ENCODE measurements at places on chromosomes 3 and 15.

DNA sequence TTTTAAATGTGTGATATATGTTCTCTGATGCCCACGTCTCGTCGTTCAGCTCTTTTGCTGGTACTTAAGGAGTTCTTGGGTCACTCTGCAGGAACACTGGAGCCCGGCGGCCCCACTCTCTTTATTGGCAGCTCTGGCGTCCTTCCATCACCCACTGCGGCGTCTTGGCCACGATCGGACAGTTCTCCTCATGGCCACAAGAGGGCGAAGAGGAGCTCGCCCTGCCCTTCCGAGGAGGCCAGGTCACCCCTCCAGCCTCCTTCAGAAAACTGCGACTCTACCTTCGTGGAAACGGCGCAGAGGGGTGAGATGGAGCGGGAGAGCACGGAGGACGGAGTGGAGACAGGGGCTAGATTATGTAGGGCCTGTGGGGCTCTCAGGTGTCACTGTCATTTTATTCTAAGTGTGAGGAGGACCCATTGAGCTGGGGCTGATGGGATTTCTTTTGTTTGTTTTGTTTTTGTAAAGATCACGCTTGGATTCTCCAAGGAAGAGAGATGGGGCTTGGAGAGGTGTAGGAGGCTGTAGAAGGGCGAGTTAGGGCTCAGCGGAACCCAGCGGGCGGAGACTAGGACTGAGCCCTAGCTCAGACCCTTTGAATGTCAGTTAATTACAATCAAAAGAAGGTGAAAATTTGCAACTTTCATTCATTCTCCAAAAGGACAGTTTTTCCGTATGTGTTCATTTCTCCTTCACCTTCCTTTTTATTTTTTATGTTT lies 28.0 kb upstream of the GABRA5 start:
- no peak for DNase-seq

DNA sequence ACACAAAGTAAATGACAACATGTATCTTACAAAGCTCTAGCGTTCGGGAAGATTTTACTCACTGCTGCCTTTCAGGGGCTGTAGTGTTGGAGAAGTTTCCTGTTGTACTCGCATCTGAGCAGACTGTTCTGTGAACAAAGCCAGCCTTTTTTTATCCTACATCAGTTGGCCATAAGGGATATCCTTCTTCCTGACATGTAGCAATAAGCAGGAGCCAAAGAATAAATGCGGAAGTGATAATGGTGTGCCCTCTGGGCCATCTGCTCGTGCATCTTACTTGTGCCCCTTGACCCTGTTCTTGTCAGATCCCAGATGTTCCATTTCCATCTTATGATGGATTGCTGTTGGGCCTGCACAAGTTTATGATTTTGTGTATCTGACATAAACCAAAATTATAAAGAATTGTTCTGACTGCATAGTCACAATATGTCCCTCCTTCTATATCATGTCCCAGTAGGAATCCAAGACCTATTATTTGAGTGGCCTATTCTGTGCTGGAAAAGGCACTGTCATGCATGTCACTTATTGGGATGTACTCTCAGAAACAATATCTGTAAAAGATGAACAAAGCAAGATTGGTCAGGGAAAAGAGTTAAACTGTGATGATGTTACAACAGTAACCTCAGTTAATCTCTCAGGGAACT lies 631.3 kb downstream of the NSUN3 start:
- DNase-seq: no peak

DNA sequence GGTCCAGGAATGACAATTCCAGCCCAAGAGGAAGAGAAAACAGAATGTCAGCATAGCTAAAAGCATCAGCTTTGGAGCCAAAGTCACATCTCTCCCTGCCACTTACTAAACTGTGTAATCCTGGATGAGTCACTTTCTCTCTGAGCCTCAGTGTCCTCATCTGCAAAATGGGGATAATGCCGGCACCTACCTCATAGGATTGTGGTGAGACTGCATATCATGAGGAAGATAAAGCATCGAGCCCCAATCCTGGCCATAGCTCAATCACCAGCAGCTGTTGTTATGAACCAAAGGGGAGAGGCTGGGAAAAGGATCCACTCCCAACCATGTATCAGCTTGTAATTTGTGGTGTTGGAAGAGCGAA lies 9.1 kb downstream of the SLC6A1 start:
- DNase-seq: no peak

DNA sequence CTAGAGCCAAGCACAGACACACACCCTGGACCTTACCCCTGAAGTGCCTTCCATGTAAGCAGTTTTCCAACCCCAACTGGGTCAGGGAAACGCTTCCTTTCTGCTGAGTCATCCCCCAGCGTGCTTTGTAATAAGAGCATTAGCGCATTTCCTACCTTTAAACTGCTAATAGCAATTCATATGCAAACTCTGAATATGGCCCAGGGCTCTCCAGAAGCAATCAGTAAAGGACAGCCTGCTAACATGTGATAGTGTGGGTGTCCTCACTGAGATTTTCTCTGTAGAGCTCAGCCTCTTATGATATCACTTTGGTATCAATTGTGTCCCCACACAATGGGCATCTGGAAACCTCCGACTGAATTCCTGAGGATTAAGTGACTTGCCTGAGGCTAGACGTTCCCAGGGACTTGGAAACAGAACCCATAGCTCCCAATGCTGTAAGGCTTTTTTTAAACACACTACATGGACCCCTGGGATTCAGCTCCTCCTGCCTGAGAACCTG lies 5.6 kb downstream of the GABRB3 start:
- no peak for DNase-seq

DNA sequence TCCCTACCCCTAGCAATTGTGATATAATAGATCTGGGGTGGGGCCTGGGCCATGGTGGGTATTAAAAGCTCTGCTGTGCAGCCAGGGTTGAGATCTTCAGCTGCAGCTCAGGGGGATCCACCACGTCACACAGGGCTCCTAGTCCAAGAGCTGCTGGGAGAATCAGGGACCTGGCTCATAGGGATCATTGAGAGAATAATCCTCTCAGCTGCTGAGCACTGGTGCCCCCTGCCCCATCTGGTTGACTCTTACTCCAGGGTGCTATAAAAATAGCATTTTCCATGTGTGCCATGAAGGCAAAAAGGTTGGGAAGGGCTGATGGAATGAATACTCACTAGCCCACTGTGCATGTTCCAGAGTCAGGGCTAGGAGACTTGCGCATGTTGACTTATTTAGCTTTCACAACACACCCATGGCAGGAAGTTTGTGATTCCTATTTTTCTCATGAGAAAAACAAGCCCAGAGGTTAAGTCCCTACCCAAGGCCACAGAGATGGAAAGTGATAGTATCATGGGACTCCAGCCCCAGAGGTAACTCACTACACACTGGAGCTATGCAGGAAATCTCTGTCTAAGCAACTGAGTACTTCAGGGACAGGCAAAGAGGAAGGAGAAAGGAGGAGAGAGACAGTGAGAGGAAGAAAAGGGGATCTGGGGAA lies 94.6 kb upstream of the HERC1 start:
- no peak for DNase-seq

- no peak for DNase-seq
Observed at GRCh38 chr15:36734366-36734765, 154.9 kb downstream of the CDIN1 start.

GRCh38 chr15:47991357-47991756 lies 129.4 kb upstream of the SLC24A5 start:
- no peak for DNase-seq

DNA sequence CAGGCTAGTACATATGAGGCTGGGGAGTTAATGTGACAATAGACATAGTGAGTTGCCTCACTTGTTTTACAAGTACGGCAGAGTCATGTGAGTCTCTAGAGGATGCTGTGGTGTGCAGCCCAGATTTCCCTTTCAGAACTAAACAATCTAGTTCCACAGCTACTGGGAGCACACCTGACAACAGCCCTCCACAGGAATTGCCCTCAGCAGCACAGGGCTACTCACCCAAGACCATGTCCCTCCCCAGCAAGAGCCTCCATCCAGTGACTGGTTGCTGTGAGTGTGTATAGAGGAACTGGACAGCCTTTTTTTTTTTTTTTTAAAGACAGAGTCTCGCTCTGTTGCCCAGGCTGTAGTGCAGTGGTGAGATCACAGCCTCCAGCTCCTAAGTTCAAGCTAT lies 40.2 kb upstream of the UBE2E2 start:
- no peak for DNase-seq

- no peak for DNase-seq
Observed at GRCh38 chr3:33089515-33089914, 7.4 kb downstream of the GLB1 start.

GRCh38 chr15:76337059-76337695 lies 604 bp downstream of the ISL2 start:
- no peak for DNase-seq

GRCh38 chr3:23760325-23760724 lies 45.4 kb upstream of the UBE2E1 start:
- no peak for DNase-seq

DNA sequence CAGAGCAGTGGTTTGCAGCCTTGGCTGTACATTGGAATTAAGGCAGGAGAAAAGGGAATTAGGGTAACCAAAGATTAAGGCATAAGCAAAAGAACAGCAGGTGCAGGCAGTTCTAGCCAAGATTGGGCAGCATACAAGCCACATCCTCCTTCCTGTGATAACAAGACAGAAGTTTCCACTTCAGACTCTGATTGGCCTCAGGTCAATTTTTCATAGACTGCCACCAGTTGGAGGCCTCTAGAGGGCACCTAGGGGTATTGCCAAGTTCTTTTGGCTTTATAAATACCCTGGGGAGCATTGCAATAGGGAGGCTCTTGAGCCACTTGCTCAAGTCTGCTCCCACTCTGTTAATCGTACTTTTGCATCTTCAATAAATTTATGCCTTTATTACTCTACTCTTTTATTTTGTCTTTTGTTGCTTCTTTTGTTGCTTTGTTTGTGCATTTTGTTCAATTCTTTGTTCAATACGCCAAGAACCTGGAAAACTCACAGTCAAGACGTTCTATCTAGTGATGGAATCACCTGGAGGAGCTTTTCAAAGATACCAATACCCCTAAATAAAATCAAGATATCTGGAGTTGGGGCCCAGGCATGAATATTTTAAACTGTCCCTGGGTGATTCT lies 32.2 kb upstream of the FMN1 start:
- DNase-seq: no peak

- no peak for DNase-seq
Observed at GRCh38 chr15:66142285-66142684, 111.3 kb downstream of the MEGF11 start.

- DNase-seq: no peak
Observed at GRCh38 chr3:55362210-55362960, 124.7 kb downstream of the WNT5A start.

- DNase-seq: no peak
Observed at GRCh38 chr3:35200056-35200455, 439.3 kb upstream of the ARPP21 start.

DNA sequence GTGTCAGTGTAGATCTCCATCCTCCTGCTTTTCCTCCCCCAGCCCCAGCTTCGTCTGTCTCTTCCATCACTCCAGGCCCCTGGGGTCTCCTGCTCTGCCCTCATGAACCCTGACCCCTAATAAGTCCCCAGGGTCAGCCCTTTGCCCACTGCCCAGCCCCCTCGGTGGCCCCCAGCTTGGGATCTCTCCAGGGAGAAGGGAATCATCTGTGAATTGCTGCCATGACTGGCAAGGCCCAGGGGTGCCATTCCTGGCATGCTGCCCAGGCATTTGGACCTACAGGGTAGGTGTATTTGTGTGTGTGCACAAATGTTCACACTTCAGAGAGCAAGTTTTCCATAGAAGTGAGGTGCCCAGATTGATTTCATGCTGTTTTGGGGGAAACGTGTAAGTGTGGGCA lies 5.9 kb upstream of the TBC1D21 start:
- DNase-seq: peak; percentile 71

GRCh38 chr3:31248563-31248992 lies 284.1 kb upstream of the STT3B start:
- DNase-seq: no peak

DNA sequence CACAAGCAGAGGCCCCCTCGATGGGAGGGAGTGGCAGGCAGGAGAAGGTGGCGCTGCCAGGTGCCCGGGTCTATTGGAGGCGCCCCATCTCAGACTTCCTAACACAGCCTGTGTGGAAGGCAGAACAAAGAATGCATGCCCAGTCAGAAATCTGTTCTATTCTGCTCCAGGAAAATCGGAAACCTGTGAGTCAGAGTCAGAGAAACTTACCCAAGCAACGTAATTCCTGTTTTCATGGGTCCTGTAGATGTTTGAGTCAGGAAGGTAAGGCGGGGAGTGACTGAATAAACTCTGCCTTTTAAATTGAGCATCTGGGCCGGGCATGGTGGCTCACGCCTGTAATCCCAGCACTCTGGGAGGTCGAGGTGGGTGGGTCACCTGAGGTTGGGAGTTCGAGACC lies 13.7 kb downstream of the MAP6D1 start:
- DNase-seq: no peak

- no peak for DNase-seq
Observed at GRCh38 chr3:179224584-179224983, 26.3 kb downstream of the KCNMB3 start.

DNA sequence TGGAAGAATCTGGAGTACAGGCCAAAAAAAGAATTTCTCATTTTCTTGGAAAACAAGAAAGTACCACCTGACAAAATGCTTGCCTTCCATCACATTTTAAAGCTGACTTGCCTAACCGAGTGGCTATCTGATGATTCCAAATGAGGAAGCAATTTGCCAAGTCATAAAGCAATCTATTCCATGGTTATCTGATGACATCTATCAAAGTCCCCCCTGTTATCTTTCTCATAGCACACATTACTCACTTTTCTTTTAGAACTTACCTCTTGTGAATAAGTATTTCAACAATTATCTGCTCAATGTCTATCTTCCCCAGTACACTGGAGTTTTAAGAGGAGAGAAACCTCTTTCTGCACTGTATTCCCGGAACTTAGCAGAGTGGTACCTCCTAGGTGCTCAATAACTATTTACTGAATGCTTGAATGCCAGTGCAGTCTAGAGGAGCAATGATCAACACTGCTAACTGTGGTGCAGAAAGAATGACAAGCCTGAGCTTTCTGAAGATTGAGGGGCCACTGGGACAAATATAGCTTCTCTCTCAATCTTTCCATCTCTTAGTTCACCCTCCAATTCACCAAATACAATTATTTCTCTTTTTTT lies 186.3 kb upstream of the ATP11B start:
- no peak for DNase-seq

GRCh38 chr3:17201538-17201937 lies 316.8 kb downstream of the PLCL2 start:
- no peak for DNase-seq

GRCh38 chr3:100358413-100358812 lies 23.9 kb downstream of the NIT2 start:
- DNase-seq: no peak

- no peak for DNase-seq
Observed at GRCh38 chr15:60386615-60387014, 11.2 kb downstream of the ANXA2 start.

- peak; percentile 14 for DNase-seq
Observed at GRCh38 chr15:90301707-90302300, 36.3 kb downstream of the NGRN start.

GRCh38 chr3:23888617-23889228 lies 28.1 kb downstream of the NKIRAS1 start:
- DNase-seq: no peak

- DNase-seq: no peak
Observed at GRCh38 chr3:45940781-45941365, 2.4 kb upstream of the CXCR6 start.

- DNase-seq: no peak
Observed at GRCh38 chr15:86009727-86010126, 69.9 kb upstream of the AGBL1 start.

- DNase-seq: no peak
Observed at GRCh38 chr15:75655931-75656330, 8.2 kb downstream of the SNX33 start.

GRCh38 chr3:102400142-102400541 lies 34.7 kb upstream of the ZPLD1 start:
- DNase-seq: no peak

GRCh38 chr15:63483521-63484371 lies 20.6 kb upstream of the USP3 start:
- no peak for DNase-seq
